NB4 (cell line): ENCODE measurements at places on chromosomes 6 and 20.

- DNase-seq = no peak
Observed at GRCh38 chr6:134363323-134364039, 45.6 kb upstream of the SGK1 start.

GRCh38 chr6:67854098-67854497 is 781.0 kb upstream of the ADGRB3 start:
- DNase-seq = no peak

DNA sequence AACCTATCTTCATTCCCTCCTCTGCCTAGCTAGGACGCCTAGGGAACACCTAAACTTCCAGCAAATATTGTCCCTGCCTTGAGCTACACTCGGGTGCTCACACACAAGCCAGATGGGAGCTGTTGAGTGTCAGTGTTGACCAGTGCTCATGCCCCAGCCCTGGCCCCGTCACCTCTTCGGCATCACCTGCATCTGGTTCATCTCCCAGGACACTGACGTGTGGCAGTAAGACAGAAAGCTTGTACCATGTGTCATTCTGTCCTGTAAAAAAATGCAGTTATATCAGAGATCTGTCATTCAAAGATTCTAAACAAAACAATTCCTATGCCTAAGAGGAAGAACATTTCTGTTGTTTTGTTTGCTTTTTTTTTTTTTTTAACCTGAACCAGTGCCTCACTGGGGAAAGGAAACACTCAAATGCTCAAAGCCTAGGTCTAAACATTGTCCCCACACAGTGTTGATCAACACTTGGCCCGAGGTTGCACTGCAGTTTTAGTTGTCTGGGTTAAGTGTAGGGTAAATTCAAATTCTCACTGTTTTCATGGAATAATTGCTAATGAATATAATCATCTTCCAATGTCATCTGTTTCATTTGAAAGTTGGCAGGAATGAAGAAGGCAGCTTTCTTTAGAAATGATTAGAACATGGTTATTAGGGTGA is 102.7 kb upstream of the SASH1 start:
- DNase-seq = no peak

DNA sequence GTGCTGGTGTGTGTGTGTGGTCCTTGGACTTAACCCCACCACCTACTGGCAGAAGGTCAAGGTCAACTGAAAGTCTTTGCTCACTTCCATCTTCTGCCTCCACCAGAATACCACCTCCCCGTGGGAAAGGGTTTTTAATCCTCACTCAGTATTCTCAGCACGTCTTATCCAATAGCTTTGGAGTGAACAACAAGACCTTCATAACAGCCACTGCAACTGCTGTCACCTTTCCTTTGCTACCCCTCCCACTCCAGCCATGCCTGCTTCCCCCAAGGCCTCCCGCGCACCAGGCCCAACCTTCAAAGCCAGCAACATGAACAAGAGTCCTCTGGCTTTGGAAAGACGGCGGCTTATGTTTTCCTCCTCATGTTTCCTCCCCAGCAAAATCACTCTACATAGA is 787 bp upstream of the BTN2A2 start:
- no peak for DNase-seq
